Non-pigmented ciliary epithelial cell (primary cell): ENCODE measurements at places on chromosomes 4 and X.

DNA sequence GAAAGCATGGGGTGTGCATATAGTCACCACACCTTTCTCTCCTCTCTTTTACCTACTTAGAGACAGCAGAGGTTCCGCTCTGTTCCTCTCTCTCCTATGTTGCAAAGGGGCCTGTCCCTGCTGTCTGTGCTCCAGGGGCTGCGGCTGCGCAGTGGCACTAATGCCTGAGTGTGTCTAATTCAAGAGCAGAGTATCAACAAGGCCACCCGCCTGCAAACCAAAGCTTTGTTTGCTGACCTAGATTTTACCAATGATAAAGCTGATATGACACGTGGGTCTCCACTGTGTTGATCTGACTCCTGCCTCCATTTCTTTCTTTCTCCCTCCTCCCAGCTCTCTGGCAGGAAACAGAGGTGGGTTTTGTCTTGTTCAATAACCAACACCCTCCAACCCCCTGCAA lies 74.9 kb downstream of the NSG1 start:
- no peak for DNase-seq

- peak; percentile 31 for DNase-seq
These were observed 424.5 kb upstream of the CTSO start for GRCh38 chr4:156378033-156378665.

GRCh38 chrX:40437348-40437747 lies 143.4 kb upstream of the ATP6AP2 start:
- no peak for DNase-seq

GRCh38 chrX:29661290-29661689 lies 554.1 kb upstream of the MAGEB2 start:
- peak; percentile 45 for DNase-seq

- DNase-seq = no peak
These were observed 95.2 kb upstream of the KLF3 start for GRCh38 chr4:38568768-38569167.

DNA sequence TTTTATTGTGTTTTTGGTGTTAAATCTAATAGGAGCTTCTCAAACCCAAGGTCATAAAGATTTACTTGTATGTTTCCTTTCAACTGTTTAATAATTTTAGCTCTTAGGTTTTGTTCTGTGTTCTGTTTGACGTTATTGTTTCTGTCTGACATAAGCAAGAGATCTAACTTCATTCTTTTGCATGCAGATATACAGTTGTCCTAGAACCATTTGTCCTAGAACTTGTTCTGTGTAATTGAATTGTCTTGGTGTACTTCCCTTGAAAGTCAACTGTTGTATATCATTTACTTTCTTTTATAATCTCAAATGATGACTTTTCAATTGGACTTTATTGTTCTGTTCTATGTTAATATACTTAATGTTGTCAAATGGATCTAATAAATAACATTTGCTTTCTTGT lies 977.1 kb downstream of the FAT4 start:
- no peak for DNase-seq

DNA sequence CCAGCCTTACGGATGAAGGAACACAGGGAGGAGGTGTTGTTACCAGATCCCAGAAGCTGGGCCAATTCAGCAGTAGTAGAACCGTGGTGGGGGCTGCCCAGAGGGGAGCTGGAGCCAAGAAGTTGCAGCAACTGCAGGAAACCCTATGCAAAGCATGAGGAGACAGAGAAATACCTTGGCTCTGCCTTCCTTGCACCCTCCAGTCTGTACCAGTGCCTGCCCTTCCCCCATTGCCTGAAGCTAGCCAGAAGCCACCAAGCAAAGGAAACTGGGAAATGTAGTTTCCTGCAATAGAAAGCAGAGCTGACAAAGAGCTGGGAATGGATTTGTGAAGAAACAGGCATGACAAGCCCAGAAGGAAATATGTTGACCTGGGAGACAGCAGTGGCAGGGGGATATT lies 108.7 kb upstream of the FUNDC1 start:
- DNase-seq = no peak

GRCh38 chr4:25862411-25863346 lies at the start of gene SEL1L3:
Gene SEL1L3, minus strand, starts transcription at chr4:25862988. Its CDS starts 152 bp downstream, at chr4:25862836.
- no peak for DNase-seq

- no peak for DNase-seq
These were observed 149.9 kb upstream of the SCML1 start for GRCh38 chrX:17587366-17587765.

DNA sequence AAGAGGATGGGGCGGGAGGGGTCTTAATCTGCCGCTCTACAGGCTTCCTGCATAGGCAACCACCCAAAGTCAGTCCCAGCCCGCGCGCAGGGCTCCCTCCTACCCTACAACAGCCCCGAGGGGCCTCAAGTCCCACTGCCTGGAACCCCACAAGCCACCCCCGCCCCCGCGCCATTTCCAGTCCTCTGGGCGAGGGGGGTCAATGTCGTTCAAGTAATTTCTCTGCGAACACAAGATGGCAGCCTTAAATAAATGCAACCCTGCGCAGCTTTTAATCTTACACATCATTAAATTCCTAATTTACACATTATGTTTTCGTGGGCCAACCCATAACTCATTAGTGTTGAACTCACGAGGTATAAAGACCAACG lies 92.9 kb downstream of the BCOR start:
- DNase-seq = no peak

GRCh38 chr4:173685831-173686210 lies 155.8 kb upstream of the HAND2 start:
- DNase-seq = no peak

DNA sequence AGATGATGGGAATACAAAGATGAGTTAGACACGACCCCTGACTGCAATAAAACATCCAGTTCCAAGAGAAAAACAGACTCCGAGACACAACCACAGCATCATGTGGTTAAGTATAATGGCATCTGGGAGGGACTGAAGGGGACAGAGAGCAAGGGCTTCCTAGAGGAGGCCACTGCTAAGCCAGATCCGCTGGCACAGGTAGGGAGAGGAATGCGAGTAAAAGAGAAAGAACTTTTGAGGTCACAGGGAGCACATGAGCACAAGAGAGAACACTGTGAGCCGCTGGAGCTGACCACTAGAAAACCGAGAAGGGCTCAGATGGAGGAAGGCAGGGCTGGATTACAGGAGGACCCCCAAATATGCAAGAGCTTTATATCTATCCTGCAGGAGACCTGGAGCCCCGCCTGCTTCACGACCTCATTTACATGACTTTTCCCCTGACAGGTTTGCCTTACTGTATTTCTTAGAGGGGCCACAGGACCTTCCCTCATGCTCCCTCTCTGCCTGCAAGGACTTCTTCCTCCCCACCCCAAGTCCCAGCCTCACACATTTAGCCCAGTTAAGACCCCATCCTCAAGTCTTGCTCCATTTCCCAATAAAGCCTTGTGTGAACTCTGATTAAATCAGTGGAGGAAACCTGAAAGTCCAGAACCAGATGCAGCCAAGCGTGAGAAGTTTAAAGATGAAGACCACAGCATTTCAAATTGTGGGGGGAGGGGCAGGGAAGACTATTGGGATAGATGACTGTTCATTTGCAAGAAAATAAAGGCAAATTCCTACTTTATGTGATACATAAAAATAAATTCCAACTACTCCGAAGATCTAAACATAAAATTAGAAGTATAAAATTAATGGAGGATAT lies 29.6 kb downstream of the MFAP3L start:
- DNase-seq = no peak

DNA sequence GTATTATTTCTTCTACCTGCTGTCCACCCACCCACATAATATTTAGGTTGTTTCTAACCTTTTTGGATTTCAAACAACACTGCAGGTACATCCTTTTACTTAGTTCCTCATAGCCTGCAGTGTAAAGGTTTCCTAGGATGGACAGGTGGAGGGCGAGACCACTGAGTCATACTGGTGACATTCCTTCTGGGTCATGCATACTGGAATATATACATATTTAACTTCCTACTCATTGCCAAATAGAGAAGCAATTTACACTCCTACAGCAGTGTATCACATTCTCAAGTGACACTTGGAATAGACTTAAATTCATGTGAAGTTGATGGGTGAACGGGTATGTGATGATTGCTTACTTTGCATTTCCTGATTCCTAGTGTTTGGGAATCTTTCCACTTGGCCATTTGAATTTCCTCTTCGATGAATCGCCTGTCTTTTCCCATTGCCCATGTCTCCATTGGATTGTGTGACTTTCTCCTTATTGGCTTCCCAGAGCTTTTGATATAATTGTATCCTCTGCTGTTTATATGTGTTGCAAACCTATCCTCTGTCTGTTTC lies 8.2 kb upstream of the PPP2R2C start:
- no peak for DNase-seq

DNA sequence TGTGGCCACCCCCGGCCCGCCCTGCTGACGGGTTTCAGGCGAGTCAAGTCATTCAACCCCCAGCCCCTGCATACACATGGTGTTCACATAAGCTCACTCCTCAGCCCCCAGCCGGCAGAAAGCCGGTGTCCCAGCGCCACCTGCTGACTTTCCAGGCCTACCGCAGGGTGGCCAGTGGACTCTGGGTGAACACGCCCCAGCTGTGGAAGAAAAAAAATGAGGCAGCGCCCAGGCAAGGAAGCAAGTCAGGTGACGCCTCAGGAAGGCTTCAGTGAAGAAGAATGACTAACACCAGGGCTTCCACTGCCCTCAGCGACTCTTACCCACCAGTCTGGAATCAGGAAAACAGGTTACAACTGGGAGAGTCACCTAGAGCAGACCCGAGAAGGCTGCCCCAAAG lies 15.8 kb downstream of the BCAP31 start:
- peak; percentile 38 for DNase-seq

- DNase-seq = no peak
These were observed 327.1 kb upstream of the GIMD1 start for GRCh38 chr4:106695501-106696262.

DNA sequence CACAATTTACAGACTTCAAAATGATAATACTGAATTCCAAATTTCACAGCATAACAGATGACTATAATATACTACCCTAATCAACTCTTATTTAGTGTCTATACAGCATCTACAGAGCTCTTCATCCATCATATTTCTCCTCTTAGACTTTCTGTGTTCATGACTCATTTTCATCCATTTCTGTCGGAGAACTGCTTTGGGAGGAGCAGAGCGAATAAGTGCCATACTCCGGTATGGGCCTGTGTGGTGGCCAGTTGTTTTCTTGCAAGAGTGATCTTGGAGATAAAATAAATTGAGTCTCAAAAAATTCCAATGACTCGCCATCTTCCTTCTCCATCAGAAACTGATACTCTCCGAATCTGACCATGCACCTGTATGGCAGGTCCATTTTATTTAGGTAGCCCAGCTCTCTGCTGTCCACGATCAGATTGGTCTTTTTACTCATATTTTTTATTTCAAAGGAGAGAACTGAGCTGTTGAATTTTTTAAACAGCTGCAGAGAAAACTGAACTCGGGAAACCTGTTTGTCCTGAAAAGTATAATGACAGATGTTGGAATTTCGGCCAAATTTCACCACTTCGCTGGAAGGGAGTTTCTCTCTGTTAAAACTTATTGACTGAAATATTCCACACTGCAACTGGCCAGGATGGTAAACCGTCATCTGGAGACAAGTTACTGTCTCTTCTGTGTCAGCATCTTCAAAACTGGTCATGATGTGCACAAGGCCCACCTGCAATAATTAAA lies 7.8 kb downstream of the TIFA start:
- DNase-seq = no peak

- DNase-seq = no peak
These were observed 2680.3 kb downstream of the PCDH7 start for GRCh38 chr4:33400504-33400903.

DNA sequence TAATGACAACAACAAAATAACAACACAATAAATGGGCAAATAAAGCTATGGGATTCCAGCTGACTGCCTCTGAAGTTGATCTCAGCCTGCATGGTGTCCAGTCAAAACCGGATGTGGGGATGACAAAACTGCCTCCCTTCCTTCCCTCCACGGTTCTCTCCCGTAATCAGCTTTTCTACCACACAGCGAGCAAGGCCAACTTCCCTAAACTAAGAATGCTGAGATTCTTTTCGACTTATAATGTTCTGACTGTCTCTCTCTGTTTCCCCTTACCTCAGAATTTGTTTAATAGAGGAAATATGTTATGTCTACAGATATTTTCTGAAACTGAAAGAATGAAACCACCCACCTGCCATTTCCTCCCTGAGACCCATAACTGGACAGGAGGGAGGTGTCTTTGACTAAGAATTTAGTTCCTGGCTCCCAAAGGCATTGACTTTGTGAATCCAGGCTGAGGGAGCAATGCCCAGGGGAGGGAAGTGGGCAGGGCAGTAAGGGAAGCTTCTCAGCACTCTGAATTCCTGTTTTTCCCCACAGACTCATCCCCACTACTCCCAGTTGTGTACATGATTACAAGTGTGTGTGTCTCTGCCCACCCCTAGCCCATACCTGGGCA lies 1.0 kb upstream of the TLR1 start:
- no peak for DNase-seq

DNA sequence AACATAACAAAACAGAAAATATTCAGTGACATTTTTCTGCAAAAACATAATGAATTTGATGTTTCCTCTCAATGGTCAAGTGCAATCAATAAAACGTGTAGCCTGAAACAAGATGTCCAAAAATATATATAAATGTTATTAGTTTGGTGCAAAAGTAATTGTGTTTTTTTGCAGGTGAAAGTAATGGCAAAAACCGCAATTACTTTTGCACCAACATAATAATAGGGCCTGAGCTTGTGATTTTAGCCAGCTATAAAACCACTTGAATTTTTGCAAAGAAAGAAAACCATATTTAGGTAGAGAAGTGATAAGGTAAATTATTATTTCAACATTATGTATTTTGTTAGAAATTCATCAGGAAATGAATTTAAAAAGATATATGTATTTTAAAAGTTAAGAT lies 475.3 kb upstream of the AMOT start:
- DNase-seq = no peak

DNA sequence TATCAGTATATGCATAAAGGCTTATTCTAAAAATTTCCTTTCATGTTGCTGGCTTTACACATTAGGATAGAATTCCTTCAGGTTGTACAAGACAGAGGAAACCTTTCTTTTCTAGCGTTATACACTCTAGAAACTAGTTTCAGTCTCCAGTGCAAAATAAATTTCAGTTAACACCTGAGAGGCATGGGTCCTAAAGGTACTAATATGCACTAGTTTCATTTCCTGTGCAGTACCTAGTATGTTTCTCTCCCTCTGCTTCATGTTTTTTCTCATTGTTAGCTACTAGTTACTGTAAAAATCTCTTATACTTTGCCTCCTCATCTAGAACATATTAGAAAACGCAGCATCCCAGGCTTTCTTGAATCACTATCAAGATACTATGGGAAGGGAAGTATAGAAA lies 54.0 kb downstream of the SNX25 start:
- no peak for DNase-seq

DNA sequence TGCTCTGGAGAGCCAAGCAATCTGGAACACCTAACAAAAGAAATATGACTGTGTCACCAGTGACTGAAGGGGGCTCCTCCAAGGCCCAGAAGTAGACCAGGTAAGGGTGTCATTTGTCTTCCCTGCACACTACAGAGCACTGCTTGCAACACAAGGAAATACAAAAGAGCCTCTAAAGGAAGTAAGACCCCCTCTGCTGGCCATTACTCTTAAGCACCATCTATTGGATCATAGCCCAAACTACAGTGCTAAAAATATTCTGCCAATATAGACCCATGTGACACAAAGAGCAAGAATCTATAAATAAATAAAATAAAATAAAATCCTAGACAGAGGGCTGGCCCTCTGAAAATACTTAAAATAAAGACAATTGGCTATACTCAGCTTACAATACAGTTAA lies 528.7 kb downstream of the TMA16 start:
- no peak for DNase-seq
